ENCODE measurements at places on chromosomes 3 and 15.

DNA sequence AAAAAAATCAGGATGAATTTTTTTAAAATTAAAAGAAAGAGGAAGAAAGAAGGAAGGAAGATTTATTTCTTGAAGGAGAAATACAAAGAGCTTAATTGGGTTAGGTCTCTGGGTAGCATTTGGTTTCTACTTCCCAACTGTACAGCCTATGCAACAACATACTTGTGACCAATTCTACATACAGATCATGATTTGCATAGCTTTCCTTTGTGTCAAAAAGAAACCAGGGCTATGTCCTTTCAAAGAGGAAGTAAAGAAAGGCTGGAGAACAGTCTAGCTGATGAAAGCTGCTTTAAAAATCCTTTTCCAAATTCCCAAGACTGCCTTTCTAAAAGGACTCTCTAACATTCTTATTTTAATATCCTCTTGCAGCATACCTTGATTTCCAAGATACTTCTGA is 6.1 kb upstream of the HGD start:
- no peak overlapping the region for H3K4me3 ChIP-seq
- DNase-seq = no peak
- H3K27ac ChIP-seq = no peak overlapping the region
- H3K36me3 ChIP-seq = peaks cover 3% of the 10 kb centered on the region
- H3K4me1 ChIP-seq = no peaks in the 10 kb centered on the region

DNA sequence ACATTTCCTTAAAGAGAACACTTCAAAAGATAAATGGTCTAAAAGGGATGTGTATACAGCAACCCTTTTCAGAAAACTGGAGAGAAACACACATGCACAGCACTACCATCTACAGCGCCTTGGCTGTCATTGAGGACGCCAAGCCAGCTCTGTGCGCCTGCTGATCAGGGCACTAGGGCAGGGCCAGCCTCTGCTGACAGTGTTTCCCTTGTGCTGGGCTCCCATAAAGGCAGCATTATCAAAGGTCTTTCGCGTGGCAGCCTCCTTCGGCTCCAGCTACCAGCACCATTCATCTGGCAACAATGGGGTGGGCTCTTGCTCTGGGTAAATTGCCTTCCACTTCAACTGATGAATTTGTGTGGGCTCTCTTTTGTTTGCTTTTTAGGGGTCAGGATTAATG is 53.4 kb downstream of the LDHAL6B start:
- peaks cover 20% of the 10 kb centered on the region for H3K36me3 ChIP-seq
- no peak overlapping the region for H3K4me3 ChIP-seq
- H3K27ac ChIP-seq = no peak overlapping the region
- DNase-seq = no peak

DNA sequence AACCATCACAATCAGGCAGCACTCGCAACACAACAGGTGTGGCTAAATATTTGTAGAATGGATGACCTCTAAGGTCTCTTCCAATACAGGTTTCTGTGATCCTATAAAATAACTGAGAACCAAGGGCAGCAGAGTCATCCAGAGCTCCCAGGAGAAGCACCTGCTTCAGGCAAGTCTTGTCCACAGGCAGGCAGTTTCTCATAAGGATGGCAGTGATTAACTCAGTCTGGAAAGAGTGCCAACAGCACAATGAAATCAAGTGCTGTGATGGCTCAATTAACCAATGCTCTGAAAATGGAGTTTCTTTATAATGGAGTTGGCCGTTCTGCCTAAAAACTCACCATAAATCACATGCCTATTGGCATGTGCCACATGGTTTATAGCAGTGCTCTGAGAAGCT is 70.8 kb downstream of the HOMER2 start:
- H3K36me3 ChIP-seq = no peaks in the 10 kb centered on the region
- no peaks in the 10 kb centered on the region for H3K27me3 ChIP-seq
- no peak overlapping the region for H3K27ac ChIP-seq
- no peak overlapping the region for H3K4me3 ChIP-seq
- no peak for DNase-seq

- DNase-seq = no peak
- peak overlapping the region; percentile 42 for H3K4me3 ChIP-seq
- peaks cover 66% of the 10 kb centered on the region for H3K27me3 ChIP-seq
- H3K36me3 ChIP-seq = no peaks in the 10 kb centered on the region
- H3K4me1 ChIP-seq = peaks cover 15% of the 10 kb centered on the region
These were observed 449 bp downstream of the ROBO1 start for GRCh38 chr3:79767194-79767904.

DNA sequence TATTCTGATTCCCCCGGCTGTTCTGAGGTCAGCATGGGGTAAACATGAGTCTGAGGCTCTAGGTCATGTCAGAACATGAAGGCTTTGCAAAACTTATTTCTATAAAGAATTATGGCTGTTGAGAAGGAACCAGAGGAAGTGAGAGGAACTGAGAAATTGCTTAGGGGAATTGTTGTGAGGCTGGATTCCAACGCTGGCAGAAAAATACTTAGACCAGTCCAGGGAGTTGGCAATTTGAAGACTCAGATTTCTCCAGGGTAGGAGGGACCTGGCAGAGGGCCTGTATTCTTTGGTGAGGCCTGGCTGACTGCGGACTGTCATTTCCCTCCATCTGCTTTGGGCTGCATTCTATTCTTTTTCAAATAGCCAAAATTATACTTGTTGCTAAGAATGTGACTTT is 155.5 kb downstream of the PLD1 start:
- H3K4me1 ChIP-seq = peaks cover 73% of the 10 kb centered on the region
- peak overlapping the region; percentile 83 for H3K27ac ChIP-seq
- no peak overlapping the region for H3K4me3 ChIP-seq
- peak; percentile 76 for DNase-seq
- peaks cover 43% of the 10 kb centered on the region for H3K36me3 ChIP-seq
- H3K27me3 ChIP-seq = no peaks in the 10 kb centered on the region

Measured in left ventricle myocardium inferior (tissue), 1 donor.